ENCODE measurements at places on chromosomes 3 and 15. TPM values are rescaled to one million over a fixed set of nuclear protein-coding genes. Genes with fewer than 3 reads are reported as not detected.

DNA sequence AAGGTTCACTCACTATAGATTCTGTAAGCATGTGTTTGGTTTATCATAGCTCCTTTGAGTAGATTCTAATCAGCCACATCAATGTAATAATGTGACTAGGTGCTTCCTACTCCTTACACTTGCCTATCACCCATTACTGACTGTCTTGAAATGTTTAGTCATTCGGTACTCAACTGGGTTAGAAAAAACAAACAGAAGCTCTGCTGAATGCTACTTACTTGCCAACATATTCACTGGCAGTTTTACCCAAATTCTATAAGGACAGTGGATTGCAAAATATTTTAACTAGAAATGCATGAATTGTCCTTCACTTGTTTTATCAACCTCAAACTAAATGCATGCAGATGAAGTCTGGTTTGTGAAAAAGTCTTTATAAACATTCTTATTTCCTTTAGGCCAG, 352.1 kb upstream of the ALCAM start:
- DNase-seq = no peak

GRCh38 chr3:42176242-42177034, 85.3 kb downstream of the TRAK1 start:
- no peak for DNase-seq

DNA sequence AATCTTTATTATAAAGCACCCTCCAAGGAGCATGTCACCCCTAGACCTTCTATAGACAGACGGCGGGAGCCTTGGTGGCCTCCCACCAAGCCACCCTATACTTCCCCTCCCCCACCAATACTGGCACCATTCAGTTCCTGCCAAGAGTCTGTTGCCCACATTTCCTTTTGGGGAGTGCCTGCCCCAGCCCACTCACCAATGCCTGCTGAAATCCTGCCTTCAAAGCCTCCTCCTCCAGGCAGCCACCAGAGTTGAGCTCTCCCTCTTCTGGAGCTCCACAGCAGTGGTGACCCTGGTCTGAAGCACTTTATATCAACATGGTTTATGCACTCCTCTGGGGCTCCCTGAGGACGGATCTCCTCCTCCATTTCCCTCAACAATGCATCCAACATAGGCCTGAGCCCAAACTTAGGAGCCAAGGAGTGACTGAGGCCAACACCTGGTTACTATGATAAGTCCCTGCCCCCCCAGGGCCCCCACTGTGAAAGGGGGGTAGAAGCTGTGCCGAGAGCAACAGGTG, 8.8 kb downstream of the CCDC33 start:
- DNase-seq = no peak

The HIGD2B gene
- not detected for polyA plus RNA-seq

DNA sequence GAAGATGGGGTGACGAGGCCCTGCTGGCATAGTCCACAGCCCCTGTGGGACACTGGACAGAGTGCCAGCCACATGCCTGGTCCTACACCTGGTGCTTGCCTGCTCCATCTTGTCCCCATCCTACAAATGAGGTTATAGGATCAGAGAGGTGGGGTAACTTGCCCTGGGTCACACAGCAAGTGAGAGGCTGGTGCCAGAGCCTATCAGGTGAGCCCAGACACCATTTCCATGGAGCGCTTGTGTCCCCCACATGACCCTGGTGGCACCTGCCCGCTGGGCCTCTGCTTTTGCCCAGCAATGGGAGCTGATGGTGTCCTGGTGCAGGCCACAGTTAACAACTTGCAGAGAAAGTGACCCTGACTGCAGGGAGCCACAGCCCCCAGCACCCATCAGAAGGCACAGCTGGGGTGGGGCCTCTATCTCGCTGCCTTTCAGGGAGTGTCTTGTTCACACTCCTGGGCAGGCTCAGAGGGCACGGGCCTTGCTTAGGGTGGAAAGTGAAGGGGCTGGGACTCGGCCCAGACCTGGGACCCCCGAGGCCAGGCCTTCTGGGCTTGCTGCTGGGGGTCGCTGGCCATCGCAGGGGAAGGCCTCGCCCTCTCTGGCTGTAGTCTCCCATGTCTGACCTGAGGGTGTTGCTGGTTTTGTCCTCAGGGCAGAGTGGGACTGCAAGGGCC, 7.2 kb downstream of the PLXNA1 start:
- DNase-seq = no peak

GRCh38 chr15:76979996-76980520, 14.9 kb upstream of the PSTPIP1 start:
- DNase-seq = no peak

DNA sequence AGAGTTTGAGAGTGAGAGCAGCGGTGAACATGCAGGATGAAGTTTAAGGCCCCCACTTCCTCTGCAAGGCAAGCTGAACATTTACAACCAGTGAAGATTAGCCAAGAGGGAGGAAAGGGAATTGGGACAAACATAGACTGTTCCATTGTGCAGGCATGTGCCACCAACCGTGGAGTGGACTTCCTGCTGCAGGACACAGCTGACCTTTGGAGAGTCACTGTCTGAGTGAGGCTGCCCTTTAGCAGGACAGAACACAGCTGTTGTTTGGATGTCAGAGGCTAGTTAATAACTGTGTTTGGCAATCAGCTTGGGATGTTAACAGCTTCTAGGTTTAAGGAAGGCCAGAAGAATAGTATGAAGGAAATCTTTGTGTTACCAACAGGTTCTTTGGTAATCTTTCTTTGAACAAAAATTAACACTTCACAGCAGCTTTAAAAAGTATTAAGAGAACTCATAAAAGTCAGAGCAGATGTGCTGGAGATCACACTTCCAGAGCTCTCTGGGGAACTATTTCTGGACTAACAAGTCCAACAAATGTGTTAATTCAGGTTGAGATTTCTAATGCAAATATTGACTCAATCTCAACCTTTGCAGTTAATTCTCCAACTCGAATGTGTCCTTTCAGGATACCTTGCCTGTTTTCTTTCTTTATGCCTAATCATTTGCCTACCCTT, 31.4 kb downstream of the CTDSPL start:
- peak; percentile 66 for DNase-seq

DNA sequence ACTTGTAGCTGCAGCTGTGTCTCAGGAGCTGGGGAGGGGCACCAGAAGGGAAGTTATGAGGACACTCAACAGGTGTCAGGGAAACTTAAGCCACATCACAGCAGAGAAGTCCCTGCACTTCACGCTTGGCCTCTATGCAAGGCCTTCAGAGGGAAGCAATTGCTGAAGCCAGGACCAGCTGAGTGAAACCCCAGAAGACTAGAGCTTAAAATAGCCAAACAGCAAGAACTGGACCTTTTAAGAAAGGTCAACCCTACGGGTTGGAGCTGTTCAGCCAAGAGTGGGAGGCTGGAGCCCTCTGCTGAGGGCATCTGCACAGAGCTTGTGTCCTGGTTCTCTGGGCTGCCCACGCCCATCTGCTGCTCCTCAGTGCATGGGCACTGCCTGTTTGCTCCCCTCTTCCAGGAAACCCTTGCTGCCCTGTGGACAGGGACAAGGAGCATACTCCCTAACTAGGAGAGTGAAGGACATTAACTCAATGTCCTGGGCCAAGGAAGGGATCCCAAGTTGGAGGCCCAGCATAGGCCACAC, 3.9 kb upstream of the GRAMD2A start:
- DNase-seq = no peak

- no peak for DNase-seq
These were observed 20.2 kb downstream of the GBE1 start for GRCh38 chr3:81741216-81741615.

GRCh38 chr3:107629566-107629965, 106.8 kb downstream of the BBX start:
- DNase-seq = no peak

- DNase-seq = no peak
These were observed 42.9 kb upstream of the AKAP13 start for GRCh38 chr15:85337425-85338074.

DNA sequence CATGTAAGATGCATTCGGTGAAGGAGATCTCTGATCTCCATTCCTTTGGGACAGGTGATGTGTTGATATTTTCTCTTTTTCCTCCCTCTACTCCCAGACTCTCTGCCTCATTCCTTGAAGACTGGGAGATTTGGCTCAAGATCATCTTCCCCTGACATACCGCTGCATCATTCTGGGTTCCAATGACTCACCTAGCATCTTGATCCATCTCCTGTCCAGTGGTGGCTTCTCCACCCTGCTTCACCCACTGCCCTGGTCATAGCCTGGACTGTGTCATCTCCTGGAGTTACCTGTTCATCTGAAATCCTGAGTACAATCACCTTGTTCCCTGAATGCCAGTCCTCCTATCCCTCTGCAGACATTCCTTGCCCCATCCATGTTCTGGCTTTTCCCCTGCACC, 57.4 kb upstream of the TRAK1 start:
- DNase-seq = no peak

DNA sequence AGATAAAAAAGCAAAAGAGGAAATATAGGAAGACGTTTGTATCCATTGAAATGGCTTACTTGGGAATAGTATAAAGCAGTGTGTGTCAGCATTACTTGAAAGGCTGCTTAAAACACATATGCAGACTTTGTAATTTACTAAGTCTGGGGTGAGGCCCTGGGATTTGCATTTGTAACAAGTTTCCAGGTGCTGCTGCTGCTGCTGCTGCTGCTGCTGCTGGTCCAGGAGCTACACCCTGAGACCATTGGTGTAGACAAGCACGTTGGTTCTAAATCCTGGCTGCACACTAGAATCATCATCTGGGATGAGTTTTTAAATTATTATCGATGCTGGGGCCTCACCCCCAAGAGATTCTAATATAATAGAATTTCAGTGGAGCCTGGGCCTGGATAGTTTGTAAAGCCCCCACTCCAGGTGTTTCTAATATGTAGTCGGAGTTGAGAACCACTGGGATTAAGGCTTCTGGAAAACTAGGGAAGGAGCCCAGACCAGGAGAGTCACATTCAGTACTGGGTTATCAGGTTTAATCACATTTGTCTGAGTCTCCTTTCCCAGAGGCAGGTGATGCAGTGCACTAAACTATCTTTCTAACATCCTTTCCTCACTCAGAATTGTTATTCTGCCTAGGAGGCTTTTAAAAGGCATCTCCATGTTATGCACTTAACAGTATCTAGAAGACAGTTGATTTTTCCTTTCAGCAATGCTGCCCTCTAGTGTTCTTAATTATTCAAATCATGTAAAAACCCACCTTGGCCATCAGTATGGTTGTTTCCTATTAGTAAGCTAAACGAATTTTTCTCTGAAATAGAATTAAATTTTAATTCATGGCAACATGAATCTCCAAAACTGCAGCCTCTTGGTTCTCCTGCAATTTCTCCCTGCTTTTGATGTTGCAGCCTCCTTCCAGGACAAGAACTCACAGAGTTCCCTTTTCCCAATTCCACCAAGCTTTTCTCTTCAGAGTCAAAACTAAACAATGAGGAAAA, 45.4 kb downstream of the SSR3 start:
- peak; percentile 71 for DNase-seq

DNA sequence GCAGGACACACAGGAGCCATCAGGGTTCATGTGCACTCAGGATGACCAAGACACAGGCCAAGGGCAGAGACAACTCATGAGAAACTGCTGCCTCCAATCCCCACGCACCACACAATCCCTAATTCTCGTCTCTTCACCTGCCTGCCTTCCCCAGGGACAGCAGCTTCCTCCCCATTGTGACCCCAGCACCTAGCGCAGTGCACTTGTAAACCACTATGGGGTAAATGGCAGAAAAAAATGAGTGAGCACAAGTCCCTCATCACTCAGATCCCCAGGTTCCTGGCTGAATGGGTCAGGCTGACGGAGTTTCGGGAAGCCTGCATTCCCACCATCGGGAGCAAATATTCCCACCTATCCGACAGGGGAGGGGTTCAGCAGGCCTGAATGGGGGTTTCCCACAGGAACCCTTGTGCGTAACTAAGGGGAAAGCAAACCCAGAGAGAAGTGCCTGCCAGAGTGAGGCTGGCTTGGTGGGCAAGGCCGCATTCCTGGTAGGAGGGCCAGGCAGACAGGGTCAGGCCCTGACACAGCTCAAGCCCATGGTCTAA, 18.8 kb downstream of the PLXNB1 start:
- no peak for DNase-seq

- DNase-seq = no peak
These were observed 226.8 kb upstream of the ST8SIA2 start for GRCh38 chr15:92166751-92167405.

DNA sequence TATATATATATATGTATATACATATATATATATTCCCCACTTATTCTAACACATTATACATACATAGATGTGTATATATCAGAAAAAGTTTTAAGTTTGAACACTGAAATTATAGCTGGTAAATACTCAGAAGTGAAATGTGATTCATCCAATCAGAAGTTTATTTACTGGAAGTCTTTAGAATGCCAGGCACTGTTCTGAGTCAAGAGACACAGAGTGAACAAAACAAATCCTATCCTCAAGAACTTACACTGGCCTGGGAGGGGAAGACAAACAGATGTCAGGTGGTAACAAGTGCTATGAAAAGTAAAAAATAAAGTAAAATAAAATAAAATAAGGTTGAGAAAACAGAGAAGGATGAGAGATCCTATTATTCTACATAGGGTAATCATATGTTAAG, 13.4 kb downstream of the DHX36 start:
- no peak for DNase-seq

GRCh38 chr3:11845651-11846050, 1.0 kb downstream of the TAMM41 start:
- no peak for DNase-seq

DNA sequence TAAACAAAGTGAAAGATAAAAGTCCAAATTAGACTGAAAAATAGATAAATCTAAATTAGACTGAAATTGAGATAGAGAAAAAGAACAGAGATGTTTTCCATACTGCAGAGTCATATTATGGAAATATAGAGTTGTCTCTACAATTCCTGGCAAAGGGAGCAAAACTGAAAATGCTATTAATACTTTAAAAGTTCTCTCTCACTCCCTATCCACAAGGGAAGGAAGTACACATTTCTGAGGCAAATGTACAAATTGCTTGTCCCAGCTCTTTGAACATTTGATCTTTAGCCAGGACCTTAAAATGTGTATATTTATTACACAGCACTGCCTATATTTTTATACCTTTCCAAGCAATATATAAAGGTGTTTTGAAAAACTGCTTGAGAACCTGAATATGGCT, 225.1 kb upstream of the SEMA6D start:
- no peak for DNase-seq

GRCh38 chr3:31014317-31015040, 120.0 kb upstream of the GADL1 start:
- no peak for DNase-seq

Measured in left kidney (tissue), 8 donors.